ENCODE measurements at places on chromosomes 2 and 18.

DNA sequence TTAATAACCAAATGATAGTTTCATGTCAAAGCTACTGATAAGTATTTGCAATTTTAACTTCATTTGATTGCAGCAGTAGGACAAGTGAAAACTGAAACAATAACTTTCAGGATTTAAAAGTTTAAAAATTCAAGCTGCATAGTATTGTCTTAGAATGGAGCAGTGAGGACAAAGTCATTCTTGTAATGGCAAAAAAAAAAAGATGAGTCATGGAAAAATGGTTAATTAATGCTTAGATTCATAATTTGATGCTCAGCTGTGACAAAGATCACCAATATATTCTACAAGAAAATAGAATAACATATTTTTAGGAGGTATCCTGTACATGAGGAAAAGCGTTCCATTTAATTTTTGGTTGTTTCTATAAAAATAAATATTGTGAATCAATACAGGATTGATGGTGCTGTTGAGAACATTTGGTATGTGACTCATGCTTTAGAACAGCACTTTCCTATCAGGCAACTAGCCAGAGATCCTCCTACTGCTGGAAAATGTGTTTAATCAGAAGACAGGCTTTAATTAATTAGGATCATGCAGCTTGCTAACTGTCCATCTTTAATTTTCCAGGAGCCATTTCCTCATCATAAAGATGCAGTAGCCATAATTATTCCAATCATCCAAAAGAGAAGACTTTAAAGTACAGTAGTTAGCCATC lies 239.0 kb upstream of the MMADHC start:
- no peak for DNase-seq

DNA sequence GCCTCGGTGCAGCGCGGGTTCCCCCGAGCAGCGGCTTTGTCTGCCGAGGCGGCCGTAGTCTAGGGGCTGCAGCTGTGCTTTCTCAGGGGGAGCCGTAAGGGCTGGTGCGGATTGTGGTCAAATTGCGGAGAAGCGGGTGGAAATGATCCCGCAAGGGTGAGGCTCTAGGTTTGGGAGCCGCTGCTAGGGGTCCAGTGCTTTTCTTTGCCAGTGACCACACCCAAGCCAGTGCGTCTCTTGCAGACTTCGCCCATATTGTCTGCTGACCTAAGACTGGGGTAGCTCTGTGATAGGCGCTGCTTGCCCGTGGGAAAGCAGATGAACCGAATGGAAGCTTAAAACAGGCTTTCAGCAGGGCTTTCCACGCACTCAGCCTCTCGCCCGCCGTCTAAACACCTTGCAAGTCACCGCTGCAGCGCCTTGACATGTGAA lies 2.1 kb downstream of the DPYSL5 start:
- DNase-seq = no peak

DNA sequence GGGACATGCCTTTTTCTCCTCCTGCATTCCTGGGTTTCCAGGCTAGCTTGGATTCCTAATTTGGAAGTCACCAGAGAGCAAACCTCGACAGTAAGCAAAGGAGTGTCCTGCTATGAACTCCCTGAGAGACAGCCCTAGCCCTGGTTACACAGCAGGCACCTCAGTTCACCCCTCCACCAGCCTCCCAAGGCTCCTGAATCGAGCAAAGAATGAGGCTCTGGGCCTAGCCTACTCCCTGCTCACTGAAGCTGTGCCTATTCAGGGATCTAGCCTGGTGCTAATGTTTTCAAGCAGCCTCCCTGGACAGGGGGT lies 66.7 kb upstream of the RMDN2 start:
- no peak for DNase-seq

- no peak for DNase-seq
Observed at GRCh38 chr2:220006152-220006621, 378.8 kb downstream of the SLC4A3 start.

DNA sequence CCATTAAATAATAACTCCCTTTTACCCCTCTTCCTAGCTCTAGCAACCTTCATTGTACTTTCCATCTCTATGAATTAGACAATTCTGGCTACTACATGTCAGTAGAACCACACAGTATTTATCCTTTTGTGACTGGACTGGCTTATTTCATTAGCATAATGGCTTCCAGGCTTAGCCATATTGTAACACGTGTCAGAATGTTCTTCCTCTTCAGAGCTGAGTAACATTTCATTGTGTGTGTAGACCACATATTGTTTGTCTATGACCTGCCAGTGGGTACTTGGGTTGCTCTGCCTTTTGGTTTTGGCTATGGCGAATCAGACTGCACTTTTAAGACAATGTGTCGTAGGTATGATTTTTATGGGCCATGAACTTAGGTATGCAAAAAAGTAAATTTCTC lies 20.9 kb downstream of the TSN start:
- no peak for DNase-seq

DNA sequence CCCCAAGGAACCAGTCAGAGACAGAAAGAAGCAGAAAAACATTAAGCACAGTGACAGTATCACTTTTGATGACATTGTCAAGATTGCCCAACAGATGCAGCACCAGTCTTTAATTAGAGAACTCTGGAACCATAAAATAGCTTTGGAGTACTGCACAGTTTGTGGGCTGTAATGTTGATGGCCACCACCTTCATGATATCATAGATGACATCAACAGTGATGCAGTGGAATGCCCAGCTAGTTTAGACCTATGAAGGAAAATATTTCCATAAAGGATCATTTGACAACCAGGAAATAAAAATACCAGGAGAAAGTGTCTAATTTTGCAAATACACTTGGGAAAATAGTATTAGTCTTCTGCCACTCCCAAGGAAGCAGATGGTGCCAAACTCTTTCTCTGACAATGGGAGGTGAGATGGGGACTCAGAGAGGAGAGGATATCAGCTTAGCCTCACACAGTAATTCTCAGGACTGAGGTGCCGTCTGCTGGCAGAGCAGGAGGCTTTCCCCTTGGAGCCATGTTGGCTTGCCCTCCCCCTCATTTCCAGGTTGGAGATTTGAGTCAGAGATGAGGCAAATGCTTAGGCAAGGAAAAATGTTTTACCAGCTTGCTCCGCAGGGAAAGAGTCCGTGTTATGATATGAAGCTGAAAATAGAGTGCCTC lies 107.5 kb upstream of the CELF4 start:
- no peak for DNase-seq

DNA sequence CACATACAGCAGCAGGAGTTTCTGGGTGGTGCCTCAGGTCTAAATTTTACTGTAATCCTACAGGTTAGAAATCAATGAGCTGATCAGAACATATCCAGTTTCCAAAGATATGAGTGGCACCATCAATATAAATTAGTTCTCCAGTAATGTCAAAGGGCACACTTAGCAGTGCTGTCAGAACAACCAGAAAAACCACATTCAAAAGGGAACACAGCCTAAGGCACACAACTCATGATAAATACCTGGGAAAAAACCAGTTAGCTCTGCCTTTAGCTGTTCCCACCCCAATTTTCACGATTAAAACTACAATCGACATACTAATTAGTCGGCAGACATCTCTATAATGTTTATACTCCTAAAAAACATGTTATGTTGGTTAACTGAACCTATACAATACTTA lies 31.5 kb downstream of the ATP8B1 start:
- no peak for DNase-seq

DNA sequence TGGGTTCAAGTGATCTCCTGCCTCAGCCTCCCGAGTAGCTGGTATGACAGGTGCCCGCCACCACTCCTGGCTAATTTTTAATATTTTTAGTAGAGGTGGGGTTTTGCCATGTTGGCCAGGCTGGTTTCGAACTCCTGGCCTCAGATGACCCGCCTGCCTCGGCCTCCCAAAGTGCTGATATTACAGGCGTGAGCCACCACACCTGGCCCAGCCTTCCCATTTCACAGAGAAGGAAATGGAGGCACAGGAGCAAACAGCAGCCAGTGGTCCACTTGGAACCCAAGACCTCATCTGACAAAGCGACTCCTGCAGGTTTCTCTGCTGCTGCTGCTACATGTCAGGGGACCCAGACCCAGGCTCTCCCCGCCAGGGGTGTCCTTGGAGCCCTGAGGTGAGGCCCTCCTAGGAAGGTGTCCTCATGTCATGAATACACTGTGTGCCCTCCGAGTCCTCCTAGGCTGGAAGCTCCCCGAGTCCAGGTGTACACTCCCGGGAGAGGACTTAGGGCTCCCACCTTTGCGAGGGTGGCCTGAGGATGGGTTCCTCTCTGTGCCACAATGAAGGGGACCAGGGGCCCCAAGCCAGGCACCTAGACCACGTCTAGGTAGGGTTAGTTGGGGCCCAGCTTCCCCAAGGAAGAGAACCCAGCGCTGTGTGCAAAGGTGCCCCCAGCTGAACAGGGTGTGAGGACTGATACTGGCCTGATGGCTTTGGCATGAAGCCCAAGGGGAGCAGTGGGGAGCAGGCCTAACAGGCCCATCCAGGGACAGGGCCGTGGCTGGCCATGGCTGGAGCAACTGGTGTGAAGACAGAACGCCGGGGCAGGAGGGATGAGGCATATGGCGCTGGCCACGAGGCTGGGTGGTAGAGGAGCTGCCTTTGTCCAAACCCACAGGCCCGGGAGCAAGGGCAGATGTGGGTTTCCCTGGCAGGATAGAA lies 56.1 kb downstream of the HS6ST1 start:
- DNase-seq = no peak

- no peak for DNase-seq
Observed at GRCh38 chr18:63132819-63133200, 186.8 kb downstream of the BCL2 start.

GRCh38 chr2:16031848-16032159 lies 91.5 kb downstream of the MYCN start:
- DNase-seq = no peak

DNA sequence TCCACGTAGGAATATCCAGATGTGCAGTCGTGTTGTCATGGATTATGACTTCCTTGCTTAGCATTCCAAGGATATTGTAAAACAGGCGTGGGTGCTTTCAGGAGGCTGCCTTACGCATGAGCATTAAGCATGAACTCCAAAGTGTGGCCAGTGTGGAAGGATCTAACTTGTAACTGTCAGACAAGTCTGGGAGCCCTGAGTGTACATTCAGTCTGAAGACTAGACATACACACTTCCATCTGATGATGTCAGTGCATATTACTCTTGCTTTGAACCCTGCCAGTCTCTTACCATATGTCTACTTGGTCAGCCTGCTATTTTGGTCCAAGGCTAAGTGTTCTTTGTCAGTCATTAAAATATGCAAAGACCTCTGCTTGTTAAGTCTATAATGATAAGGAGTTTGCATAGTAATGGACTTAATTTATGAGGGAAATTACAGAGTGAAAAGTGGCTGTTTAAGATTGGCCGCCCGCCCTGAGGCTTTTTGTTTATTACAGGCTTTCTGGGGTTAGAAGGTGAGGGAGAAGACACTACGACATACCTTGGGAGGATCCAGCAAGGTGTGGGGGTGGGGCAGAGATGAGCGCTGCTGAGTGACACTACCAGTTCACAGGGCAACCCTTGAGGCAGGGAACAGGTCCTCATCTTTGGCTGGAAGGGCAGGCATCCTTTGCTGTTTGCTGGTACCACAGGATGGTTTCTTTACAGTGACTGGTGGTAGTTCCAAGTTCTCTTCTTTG lies 48.3 kb downstream of the CABLES1 start:
- no peak for DNase-seq

- DNase-seq = no peak
Observed at GRCh38 chr2:135664623-135665068, 77.0 kb upstream of the UBXN4 start.

DNA sequence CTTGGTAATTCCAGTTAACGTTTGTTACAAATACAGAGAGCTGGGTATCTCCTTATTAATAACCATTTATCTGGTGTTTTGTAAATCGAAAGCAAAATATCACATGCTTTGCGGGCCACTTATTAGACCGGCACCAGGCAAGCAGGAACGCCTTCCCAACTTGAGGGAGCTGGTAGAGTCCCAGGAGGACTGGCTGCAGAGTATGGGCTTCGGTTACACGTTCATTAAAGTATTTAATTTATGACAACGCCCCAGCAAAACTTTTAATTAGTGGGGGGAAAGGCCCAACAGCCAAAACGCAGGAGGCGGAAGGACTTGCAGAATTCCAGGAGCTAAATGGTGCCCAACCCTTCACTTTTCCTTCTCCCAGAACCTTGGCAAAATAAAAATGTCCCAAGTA lies 3.7 kb downstream of the SMAD7 start:
- DNase-seq = no peak

GRCh38 chr2:168692132-168692744 lies 110.2 kb upstream of the NOSTRIN start:
- DNase-seq = no peak

GRCh38 chr2:148540022-148540421 lies 104.5 kb upstream of the EPC2 start:
- DNase-seq = no peak

DNA sequence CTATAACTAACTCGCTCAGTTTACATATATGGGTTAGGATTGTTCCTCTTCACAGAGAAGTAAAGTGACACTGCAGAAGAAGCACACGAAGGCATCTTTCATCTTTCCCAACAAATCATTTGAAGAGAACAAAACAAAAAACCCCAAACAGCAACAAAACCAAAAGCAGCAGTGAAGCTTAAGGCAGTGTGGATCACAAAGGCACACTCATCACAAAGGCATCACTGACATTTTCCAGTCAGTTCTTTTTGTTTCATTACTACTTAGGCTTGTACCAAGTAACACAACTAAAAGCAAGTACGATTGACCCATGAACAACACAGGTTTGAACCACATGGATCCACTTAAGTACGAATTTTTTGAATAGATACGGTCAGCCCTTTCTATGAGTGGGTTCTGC lies 75.7 kb downstream of the RNF152 start:
- no peak for DNase-seq

GRCh38 chr2:218386505-218387368 lies 4.7 kb downstream of the SLC11A1 start:
- no peak for DNase-seq

Data from NCI-H1436 (cell line).